ENCODE measurements at places on chromosomes 12 and 14.

- DNase-seq: no peak
Observed at GRCh38 chr12:81692008-81692407, 67.1 kb downstream of the PPFIA2 start.

DNA sequence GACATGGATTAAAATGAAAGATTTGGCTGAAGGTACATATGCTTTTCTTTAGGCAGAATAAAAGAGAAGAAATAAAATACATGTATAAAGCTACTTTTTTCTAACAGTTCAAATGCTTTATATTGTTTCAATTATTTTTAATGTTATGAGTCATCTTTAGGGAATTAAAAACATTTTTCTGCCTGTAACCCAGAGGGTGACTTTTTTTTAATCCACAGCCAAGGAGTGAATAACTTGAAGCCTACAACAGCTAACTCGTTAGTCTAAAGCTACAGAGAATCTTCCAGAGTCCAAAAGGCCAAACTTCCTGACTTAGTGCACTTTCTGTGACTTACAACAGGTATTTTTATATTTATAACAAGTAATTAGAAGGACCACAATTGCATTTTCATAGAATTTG is 151.6 kb downstream of the SEC23A start:
- no peak for DNase-seq

DNA sequence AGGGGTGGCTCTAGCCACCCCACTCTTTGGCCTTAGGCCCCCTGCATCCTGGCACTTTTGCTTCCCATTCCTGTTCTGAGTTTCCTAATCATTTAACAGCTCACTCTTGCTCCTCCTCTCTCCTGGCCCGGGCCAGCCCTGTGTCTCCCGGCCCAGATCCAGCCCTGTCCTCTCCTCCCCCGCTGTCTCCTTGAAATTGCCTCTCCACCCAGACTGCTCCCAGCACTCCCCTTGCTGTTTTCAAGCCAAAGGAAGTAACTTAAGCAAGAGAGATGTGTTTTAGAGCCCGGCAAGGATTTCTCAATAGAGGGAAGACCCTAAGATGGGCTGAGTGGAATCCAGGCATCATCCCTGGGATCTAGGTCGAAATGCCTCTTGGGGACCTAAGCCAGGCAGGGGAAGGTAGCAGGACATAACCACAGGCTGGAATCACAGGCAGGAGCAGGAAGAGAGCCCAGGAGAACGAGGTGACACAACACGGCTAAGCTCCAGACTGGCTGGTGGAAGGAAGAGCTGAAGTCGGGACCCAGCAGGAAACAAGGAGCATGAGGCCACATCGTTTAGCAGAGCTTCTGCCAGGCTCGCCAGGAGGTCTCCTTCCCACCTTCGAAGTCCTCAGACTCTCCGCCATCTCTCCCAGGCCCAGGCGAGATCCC is 2.0 kb upstream of the LRP1-AS start:
- DNase-seq: no peak

DNA sequence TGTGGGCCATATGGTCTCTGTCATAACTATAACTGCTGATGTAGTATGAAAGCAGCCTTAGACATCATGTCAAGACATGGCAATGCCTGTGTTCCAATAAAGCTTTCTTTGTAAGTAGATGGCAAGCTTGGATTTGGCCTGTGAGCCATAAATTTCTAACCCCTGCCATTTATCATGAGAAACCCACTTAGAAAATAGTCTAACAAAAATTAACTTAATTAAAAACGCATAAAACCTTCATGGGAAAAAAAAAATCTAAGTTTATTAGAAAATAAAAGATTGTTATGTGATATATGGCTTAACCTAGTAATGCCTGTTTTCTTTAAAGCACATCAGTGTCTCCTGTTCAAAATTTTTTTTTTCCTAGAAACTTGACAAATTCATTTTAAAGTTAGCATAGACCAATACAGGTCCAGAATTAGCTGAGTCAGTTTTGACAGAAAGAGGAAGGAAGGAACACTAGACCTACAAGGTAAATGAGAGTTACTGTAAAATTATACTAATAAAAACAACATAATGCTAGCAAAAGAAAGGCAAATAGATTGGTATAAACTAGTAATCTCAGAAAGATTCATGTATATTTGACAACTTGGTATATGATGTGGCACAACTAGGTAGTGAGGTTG is 68.2 kb downstream of the USP15 start:
- no peak for DNase-seq

DNA sequence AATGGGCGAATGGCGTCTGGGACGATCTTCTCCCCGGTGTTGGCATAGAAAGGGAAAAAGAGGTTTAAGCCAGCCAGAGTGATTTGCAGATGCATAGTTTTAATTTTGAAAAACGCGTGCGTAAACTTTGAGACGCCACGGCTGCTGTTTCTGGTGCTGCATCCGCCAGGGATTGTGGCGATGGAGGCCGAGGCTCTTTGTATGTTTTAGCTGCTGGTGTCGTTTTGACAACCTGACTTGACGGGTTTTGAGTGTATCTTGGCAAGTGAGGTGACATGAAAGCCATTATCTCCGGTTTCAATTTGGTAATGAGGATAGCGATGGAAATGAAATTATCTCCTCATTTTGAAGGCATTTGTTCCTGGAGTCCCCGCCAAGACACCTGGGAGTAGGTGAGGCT is 1.6 kb downstream of the PTGDR start:
- no peak for DNase-seq

- DNase-seq: no peak
Observed at GRCh38 chr14:21073921-21074320, 3.8 kb downstream of the ARHGEF40 start.

GRCh38 chr14:71799841-71800240 is 132.4 kb upstream of the RGS6 start:
- no peak for DNase-seq

DNA sequence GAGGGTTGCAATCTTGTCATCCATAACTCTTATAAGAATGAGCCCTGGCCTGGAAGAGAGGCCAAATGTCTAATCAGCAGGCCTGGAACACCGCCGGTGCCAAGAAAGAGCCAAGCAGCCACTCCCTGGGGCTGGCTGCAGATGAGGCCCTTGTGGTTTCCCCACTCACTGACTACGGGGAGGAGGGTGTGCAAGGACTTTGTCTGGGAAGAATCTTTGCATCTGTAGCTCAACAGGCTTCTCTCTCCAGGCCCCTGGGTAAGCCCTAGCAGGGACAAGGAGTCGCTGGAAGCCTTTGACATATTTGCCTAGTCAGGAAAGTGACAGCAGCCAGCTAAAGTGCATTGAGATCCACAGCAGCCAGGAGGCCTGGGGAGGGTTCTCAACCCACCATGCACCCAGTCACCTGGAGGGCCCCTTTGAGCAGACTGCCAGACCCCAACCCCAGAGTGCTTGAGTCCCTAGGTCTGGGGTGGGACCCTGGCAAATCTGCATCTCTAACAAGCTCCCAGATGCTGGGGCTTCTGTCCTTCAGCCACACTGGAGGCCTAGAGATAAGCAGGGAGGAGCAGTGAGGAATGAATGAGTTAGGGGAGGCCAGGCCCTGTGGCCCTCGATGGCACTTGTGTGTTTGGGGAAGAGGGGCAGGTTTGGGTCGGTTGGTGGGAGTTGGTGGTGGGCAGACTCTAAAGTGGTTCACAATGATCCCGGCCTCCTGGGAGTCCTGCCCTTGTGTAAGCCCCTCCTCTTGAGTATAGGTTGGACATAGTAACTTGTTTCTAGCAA is 13.9 kb upstream of the LRTM2 start:
- DNase-seq: no peak

GRCh38 chr12:103548622-103549601 is 38.2 kb upstream of the STAB2 start:
- peak; percentile 56 for DNase-seq

DNA sequence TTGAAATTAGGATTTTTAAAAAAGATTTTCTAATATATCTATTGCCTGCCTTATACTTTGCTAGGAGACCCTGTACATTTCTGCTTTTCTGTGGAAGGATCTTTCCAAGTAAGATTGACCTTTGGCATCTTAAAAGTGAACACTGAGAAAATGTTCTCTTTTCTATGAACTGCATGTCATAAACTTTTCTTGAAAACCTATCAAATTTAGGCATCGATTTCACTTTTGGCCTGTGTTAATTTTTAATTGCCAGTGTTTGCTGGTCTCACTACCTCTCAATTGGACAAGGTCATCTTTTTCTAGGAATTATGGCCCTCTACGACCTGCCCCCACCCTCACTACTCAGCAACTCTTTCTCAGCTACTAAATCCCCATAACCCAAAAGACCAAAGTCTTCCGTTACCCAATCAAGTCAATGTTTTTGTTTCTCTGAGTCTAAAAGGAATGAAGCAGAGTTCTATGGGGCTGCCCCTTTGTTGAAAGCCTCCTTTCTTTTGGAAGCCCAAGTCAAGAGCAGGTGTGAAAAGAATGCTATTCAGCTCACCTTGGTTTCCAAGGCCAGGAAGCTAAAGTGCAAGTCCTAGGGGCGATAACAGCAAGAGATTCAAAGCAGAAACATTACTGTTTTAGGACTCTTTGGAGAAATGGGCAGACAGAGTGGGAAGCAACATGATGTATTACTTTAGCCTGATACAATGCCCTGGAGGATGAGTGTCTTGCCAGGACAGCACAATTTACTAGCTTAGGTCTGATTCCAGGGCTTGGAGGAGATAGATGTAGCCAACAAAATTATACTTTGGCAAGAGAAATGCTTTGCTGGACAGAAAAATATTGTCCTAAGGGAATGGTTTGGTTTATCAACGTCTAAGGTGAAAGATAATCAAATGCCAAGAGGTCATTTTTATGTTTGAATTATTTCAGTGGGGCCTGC is 55.0 kb downstream of the IGF1 start:
- DNase-seq: no peak

DNA sequence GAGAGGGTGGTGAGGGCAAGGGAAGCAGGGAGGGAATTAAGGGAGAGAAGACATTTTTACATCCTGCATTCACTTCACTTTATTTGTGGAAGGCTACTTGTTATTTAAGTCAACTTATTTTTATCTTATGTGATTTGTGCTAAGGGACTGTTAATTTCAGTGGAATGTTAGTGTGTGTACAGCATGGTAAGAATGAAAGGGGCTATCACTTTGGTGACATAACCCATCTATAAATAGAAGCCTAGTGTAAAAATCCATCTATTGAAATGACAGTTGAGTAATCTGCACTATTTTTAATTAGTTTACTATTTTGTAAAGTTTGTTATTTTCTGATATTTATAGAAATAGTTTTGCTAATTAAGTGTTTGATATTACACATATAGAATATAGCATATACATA is 16.8 kb upstream of the CHPT1 start:
- DNase-seq: no peak

- DNase-seq: no peak
Observed at GRCh38 chr14:103328941-103329340, 5.1 kb upstream of the EIF5 start.

DNA sequence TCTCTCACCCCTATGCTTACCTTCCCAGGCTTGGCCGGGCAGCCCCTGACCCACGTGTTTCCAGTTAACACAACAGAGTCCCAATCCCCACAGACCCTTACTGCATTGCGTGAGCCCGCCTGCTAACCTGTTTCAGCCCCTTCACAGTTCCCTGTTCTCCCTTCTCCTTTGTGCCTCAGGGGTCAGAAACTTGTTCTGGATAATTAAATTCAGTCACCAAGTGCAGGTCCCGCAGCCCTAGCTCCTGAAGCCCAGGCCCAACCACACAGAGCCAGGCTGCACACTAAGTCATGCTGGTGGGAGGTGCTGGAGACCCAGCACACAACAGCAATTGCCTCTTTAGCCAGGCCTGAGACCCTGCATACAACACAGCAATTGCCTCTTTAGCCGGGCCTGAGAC is 9.6 kb downstream of the ISM2 start:
- DNase-seq: no peak

- DNase-seq: no peak
Observed at GRCh38 chr12:110371408-110372055, 32.0 kb downstream of the ANAPC7 start.

DNA sequence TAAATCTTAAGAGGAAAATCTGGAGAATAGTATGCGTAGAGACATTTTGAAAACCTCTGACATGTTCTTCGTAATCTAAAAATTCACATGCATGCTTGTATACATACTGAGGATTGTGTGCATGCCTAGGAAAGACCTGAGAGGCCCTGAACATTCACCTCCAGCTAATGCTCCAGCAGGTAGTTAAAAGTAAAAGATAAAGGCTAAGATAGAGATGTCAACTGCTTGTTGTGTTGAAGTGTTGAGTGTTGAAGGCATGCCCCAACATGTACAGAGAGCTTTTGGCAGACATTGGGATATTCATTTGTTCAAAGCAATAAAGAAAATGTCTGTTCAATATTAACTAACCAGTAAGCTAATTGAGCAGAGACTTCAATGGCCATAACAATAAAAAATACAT is 118.6 kb upstream of the SYT1 start:
- DNase-seq: no peak

GRCh38 chr14:96638041-96638855 is 136.1 kb downstream of the PAPOLA start:
- no peak for DNase-seq

DNA sequence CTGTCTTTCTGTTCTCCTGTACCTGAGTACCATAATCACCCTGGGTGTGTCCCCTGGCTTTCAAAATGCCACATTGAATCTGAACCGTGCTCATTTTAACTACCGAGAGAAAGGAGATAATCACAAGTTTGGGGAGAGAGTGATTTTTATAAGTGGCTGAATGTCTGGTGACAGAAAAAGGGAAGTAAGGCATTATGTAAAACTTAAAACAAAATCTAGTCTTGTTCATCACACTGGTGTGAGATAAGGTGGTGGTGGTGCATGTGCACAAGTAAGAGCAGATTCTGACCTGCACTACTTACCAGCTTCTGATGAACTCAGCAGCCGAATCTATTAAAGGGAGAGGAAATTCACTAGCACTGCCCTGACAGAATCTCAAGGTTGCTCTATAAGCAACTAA is 56.3 kb downstream of the SPPL3 start:
- DNase-seq: no peak

- DNase-seq: no peak
Observed at GRCh38 chr14:104138718-104139459, 502 bp downstream of the KIF26A start.

DNA sequence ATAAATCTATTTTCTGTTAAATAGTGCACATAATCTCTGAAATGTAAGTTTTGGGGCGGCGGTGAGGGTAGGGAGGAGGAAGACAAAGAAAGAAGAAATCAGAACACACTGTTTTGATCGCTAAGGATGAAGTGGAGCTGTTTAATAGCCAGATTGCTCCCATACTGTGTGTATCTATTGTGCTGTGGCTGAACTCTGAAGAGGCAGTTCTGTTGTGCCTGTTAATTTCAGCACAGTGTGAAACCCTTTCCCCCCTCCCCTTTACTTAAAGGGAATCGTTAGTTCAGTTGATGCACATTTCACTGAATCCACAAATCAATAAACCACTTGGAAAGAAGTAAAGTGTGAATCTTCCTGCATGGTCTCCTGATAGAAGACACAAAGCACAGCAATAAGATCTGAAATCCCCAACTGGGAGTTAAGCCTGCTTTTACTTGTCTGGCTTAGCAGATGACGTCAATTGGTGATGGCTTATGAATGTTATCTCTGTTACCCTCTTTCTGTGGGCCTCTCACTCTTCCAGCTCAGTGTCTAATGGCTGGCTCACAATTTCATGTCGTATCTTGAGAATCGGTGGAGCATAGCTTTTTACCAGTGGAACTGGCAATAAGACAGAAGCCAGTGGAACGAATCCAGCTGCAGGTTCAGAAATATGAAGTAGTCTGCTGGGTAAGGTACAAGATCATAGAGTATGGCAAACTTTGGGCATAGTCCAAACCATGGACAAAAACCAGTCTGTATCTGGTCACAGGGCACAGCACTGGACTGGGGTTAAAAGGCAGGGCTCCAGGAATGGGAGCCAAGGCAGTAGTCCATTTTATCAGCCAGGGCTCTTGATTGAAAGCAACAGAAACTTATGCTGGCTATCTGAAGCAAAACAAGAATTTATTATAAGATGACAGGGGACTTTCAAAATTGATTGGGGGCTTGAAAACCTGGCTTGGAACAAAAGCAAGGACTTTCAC is 413.5 kb upstream of the SEL1L start:
- DNase-seq: no peak

- DNase-seq: no peak
Observed at GRCh38 chr12:100860611-100861010, 66.0 kb downstream of the ANO4 start.
